ENCODE measurements at places on chromosomes 2 and 18.
A peak's percentile ranks its signal among the peaks of the same experiment; 100 is the strongest.

- DNase-seq, result peak; percentile 40
Measured at GRCh38 chr18:22282311-22283115, 113.1 kb downstream of the GATA6 start.

DNA sequence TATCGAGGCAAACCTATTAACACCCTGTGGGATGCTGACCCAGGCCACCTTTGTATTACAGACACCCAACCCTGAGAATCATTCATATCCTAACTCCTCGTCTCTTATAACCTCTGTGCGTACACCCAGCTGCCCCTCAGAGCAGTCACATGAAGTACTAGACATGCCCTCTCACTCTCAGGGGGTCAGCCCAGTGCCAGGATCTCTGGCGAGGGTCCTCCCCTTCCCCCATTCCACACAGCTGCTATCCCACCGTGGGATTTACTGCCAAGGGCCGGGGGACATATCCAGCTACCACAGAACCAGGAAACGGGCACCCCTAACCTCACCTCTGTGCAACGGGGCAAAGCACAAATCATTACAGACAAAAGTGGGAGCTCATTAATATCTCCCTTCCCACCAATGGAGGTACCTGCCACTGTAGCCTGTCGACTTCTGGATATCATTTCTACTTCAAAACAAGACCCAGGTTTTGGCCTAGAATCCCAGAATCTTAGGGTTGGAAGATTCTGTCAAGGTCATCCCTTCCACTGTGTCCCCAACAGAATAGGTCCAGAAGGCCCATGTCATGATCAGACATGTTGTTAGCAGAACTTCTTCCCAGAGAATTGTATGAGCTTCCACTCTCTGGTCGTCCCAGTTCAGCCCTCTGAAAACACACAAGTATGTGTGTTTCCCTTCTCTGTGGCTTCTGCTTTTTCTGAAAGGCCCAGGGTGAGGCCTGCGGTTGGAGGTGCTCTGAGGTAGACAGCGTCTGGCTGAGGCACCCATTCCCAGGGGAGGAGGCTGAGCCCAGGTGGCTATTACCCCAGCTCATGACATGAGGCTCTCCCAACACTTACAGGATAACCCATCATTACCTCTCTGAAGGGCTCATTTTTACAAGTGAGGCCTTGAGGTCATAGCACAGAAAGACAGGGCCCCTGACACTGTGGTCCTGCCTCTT is 1.7 kb downstream of the TMBIM1 start:
- DNase-seq, result peak; percentile 50

DNA sequence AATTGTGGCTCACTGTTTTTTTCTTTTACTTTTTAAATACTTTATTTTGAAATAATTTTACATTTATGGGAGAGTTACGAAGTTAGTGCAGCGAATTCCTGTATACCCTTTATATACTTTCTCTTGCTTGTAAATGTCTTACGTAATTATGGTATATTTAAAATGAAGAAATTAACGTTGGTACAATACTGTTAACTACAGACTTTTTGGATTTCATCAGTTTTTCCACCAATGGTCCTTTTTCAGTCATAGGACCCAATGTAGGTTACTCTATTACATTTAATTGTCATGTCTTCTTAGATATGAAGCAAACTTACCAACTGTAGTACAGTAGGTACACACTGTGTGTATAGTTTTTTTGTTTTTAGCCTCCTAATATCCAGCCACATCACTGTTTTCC is 76.3 kb downstream of the BOLA3 start:
- no peak for DNase-seq

GRCh38 chr18:24176727-24177416 is 38.0 kb downstream of the CABYR start:
- DNase-seq, result peak; percentile 3

DNA sequence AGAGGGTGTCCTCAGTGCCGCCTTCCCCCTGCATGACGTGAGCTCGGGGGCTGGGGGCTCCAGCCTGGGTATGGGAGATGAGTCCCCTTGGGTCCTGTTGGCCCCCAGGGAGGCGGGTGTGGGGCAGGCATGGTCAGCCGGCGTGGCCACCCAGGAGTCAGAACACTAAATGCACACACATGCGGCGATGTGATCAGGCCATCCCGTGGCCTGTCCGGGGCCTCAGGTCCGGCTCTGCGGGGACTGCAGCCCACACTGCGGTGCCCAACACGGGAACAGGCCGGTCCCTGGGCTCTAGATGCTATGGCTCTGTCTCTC is 13.8 kb downstream of the ANO7 start:
- no peak for DNase-seq

GRCh38 chr18:37309059-37309458 is 256.5 kb downstream of the CELF4 start:
- no peak for DNase-seq

- DNase-seq, result no peak
Measured at GRCh38 chr18:39741755-39742466, 2176.3 kb upstream of the CELF4 start.

DNA sequence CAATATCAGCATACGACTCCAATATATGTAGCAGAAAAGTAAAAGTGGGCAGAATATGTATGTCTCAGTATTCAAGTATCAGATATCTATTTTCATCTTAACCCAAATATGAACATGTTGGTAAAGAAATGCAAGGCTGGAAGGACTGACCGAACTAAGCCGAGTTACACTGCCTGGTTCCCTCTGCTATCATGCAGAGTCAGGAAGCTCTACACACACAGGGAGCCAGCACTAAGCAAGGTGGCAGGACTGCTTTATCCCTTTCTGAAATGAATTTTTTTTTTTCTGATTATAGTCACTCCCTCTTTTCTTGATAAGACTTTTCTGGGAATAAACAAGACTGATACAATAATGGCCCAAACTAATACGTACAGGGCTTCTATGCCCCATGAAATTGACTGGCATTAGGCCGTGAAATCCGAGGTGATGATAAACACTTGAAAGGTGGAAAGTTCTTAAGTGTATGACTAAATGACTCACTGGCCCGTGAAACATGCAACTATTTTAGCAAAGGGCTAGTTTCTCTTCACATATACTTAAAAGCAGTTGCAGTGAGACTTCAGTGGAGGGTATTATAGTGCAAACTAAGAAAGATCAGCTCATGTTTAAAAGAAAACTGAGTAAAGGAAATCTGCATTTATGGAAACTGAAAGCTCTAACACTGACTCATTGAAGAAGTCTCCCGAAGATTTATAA is 14.9 kb downstream of the DPP4 start:
- DNase-seq, result no peak

DNA sequence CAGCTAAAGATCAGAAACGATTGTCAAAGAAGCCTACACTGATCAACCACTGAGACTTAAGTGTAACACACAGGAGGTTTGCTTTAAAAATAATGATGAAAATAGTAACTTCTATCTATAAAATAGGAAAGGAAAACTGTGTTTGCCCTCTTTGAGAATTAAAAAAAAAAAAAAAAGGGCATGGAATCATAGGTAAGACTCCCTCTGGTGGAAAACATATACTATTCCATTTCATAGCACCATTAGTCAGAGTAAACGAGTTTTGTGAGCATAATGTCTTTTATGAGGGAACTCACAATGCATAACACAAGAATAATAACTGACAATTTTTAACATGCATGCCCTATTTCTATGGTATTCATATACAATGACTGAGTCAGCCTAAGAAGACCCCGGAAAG is 36.3 kb downstream of the SLC35F5 start:
- DNase-seq, result no peak

GRCh38 chr2:127103243-127104165 is 3.5 kb downstream of the BIN1 start:
- no peak for DNase-seq

DNA sequence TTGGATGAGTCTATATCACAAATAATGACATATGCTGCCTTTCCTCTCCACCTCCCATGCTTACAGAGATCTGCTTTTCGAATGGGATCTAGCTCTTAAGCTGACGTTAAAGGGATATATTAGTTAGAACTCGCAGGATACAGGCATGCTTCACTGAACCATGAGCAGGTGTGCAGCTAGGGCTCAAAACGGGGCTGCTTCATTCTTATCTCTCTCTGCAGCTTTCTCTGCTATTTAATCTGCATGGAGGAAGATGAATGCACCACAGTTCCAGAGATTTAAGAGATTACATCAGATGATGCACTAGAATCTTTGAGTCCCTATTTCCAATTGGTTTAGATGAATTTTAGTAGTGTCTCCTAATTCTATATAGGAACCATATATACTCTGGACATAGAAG is 327.0 kb downstream of the RAD51AP2 start:
- DNase-seq, result no peak

DNA sequence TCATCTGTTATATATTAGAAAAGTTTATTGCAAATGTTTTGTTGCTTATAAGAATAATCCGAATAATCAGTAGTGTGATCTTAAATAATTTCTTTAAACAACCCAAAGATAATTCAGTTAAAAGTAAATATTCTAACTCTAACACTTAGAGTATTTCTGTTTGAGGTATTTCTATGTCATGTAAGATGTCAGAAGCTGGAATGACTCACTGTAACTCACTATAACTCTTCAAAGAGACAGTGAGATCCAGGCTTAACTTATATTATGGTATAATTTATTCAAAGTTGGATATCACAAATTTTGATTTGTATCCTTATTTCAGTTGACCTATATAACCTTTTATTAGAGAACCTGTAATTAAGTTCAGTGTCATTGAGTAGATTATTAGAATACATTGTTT is 6.9 kb downstream of the MBD5 start:
- no peak for DNase-seq

- no peak for DNase-seq
Measured at GRCh38 chr2:215876139-215876936, 137.0 kb downstream of the MREG start.

- no peak for DNase-seq
Measured at GRCh38 chr2:49686897-49687442, 532.7 kb upstream of the FSHR start.

GRCh38 chr2:181790716-181791649 is 100.5 kb upstream of the ITPRID2 start:
- DNase-seq, result no peak

DNA sequence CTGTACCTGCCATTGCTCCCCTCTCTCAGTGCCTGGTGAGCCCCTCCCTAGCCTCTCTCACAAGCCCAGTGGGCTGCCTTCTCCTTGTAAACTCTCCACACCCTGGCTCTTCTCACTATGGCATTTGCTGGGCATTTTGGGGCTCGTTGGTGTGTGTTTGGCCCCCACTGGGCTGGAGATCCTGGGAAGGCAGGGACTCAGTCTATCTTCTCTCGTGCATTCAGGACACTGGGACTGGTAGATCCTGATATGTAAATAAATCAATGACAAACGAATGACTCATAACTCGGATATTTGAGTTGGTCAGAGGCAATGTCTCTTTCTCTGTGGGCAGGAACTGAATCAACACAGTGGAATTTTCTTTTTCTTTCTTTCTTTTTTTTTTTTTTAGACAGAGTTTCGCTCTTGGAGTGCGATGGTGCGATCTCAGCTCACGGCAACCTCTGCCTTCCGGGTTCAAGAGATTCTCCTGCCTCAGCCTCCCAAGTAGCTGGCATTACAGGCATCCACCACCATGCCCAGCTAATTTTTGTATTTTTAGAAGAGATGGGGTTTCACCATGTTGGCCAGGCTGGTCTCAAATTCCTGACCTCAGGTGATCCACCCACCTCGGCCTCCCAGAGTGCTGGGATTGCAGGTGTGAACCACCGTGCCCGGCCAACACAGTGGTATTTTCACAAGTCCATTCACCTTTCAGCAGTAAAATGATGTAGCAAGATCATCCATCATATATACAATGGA is 144.6 kb upstream of the SPRED2 start:
- no peak for DNase-seq

GRCh38 chr2:215401896-215402379 is 33.9 kb downstream of the FN1 start:
- no peak for DNase-seq

- no peak for DNase-seq
Measured at GRCh38 chr2:62424899-62425298, 81.1 kb downstream of the TMEM17 start.

DNA sequence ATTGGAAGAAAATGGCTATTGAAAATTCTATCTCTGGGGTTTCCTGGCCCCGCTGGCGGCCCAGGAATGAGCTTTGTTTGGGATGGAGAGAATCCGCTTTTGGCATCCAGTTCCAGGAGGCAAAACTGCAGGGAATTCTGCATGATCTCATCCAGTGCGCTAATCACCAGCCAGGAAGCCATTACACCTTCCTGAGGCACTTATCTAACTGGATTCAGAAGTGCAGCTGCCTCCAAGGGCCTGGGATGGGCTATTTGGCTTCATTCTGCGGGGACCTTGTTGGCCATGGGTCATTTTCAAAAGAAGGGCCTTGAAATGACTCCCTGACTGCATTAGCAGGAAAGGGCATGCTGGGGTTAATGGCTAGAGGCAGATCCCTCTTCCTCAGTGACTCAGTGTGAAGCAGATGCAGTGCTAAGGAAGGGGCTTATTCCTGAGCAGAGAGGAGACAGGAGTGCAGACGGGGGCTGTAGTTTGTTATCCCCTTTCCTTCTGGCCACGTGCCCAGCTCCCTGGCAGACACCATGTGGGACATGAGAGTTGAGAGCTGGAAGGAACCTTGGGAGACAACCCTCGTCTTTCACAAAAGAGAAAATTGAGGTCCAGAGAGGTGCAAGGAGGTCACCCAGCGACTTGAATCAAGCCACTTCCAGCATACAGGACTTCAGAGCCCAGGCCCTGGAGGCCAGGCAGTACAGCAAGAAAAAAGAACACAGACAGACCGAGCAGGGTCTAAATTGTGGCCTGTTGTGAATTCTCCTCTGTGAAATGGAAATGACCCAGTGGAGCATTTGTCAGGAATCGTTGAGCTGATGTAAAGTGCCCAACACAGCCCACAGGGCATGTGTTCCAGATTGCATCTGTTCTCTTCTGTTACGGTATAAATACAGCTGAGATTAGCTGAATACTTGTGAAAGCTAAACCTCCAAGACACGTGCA is 161.8 kb downstream of the PRKCE start:
- no peak for DNase-seq

GRCh38 chr2:16139663-16140615 is 199.6 kb downstream of the MYCN start:
- DNase-seq, result no peak

DNA sequence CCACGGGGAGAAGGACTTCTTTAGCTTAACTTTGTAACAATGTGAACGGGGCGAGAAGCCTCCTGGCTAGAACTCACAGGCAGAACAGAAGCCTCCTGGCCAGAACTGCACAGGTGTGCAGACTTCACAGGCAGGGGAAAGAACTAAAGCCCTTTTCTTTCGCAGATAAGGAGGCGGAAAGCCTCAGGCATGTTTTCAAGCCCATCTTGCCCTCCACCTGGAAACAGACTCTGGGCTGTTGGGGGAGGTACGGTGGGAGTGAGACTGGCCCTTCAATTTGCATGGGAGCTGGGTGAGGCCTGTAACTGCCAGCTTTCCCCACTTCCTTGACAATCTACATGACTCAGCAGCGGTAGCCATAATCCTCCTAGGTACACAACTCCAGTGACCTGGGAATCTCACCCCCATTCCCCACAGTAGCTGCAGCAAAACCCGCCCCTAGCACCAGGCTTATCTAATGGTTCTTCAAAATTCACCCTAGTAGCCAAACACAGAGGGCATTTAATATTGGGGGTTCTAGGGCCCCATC is 22.9 kb upstream of the ABCA12 start:
- DNase-seq, result no peak

DNA sequence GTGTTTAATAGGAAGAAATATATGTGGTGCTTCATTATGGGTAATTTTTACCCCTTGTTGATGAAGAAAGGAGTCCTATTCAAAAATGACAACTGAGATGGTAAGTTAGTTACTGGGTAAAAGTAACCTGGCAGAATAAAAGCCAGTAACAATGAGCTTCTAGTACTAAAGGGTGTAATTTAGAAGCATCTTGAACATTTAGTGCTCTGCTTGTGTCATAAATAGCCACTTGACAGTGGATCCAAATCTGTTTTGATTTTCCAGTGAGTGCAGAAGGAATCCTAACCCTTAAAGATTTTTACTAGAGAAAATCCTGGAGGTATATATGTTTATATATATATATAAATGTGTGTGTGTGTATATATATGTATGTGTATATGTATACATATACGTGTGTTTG is 15.1 kb downstream of the COMMD1 start:
- no peak for DNase-seq

Measured in CD8-positive, alpha-beta memory T cell (primary cell).